ENCODE measurements at places on chromosomes 1 and 21.

GRCh38 chr1:225644666-225645065 is 8.3 kb downstream of the ENAH start:
- peaks cover 3% of the 10 kb centered on the region for H3K36me3 ChIP-seq
- H3K4me1 ChIP-seq: no peaks in the 10 kb centered on the region
- DNase-seq: no peak

DNA sequence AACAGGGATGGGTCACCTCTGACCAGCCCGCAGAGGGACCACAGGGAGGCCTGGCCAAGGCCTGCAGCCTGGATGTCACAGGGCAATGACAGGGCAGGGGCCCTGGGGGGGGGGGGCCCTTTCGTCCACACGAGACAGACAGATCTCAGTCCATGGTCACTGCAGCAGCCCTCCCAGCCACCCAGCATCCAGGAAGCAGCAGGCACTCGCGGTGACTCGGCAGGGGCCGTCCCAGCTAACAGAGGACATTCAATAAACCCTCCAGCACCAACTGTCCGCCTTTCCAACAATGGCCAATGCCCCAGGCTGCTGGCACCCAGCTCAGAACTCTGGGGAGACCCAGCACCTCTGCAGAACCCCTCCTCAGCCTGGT is 32.9 kb downstream of the MEGF6 start:
- H3K27ac ChIP-seq: no peak overlapping the region
- H3K36me3 ChIP-seq: no peaks in the 10 kb centered on the region
- no peak overlapping the region for H3K4me3 ChIP-seq
- no peak for DNase-seq
- peaks cover 15% of the 10 kb centered on the region for H3K4me1 ChIP-seq

DNA sequence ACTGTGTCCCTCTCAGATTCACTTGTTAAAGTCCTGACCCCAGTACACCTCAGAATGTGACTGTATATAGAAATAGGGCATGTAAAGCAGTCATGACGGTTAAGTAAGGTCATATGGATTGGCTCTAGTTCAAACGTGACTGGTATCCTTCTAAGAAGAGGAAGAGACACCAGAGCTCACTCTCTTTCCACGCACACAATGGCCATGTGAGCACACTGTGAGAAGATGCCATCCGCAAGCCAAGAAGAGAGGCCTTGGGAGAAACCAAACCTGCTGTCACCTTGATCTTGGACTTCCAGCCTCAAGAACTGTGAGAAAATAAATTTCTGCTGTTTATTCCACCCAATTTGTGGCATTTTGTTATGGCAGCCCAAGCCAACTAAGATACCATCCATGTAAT is 56.8 kb upstream of the IRF2BP2 start:
- no peak overlapping the region for H3K4me3 ChIP-seq
- no peak for DNase-seq
- no peak overlapping the region for H3K27ac ChIP-seq
- H3K4me1 ChIP-seq: no peaks in the 10 kb centered on the region
- no peaks in the 10 kb centered on the region for H3K36me3 ChIP-seq
- no peaks in the 10 kb centered on the region for H3K27me3 ChIP-seq

DNA sequence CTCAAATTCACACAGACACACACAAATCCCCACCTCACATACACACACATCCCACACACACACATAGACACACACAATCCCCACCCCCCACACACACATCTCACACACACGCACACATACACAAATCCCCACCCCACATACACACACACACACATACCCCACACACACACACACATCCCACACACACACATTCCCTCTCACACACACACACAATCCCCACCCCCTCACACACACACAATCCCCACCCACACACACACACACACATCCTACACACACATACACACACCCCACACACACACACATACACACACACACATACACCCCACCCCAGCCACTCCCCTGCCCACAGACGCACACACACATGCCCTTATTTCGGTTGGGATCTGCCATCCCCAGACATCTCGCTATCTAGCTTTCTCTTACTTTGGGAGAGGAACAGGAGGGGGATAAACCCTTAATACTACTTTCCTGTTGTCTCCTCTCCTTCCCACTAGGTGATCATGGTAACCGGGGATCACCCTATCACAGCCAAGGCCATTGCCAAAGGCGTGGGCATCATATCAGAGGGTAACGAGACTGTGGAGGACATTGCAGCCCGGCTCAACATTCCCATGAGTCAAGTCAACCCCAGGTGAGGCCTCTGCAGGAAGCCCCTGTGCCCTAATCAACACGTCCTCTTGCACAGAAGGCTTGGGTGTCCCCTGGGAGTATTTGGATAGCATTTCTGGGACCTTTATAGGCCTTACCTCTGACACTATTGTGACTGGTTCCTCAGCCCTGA is 17.2 kb upstream of the ATP1A4 start:
- peaks cover 27% of the 10 kb centered on the region for H3K36me3 ChIP-seq
- H3K27ac ChIP-seq: peak overlapping the region; percentile 70
- peaks cover 21% of the 10 kb centered on the region for H3K4me1 ChIP-seq

- H3K36me3 ChIP-seq: peaks cover 20% of the 10 kb centered on the region
- H3K27ac ChIP-seq: no peak overlapping the region
- H3K27me3 ChIP-seq: no peaks in the 10 kb centered on the region
- DNase-seq: no peak
- H3K4me1 ChIP-seq: no peaks in the 10 kb centered on the region
Observed at GRCh38 chr1:54867717-54868057, 19.3 kb downstream of the DHCR24 start.

GRCh38 chr21:34100790-34101189 is 27.4 kb downstream of the MRPS6 start:
- H3K4me1 ChIP-seq: peaks cover 4% of the 10 kb centered on the region
- H3K4me3 ChIP-seq: no peak overlapping the region
- peak overlapping the region; percentile 50 for H3K27ac ChIP-seq
- H3K36me3 ChIP-seq: peaks cover 12% of the 10 kb centered on the region
- H3K27me3 ChIP-seq: no peaks in the 10 kb centered on the region

DNA sequence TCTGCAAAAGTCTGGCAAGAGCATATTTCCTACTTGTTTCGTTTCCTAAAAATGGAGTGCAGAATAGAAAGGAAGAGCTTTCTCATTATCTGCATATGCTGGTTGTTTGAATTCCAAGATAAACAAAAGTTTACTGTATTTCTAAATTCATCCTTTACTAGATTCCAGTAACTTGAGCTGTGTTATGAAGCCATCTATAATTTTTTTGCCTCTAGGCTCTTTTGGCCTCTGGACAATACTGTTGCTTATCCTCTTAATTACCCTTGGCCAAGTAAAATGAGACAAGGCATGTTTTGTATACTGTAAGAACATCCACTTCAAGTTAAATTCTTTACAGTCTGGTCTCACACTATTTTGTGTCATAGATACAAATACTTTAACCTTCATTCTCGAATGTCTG is 45.6 kb upstream of the HFM1 start:
- no peaks in the 10 kb centered on the region for H3K36me3 ChIP-seq
- no peaks in the 10 kb centered on the region for H3K27me3 ChIP-seq
- no peak for DNase-seq
- H3K4me1 ChIP-seq: no peaks in the 10 kb centered on the region

DNA sequence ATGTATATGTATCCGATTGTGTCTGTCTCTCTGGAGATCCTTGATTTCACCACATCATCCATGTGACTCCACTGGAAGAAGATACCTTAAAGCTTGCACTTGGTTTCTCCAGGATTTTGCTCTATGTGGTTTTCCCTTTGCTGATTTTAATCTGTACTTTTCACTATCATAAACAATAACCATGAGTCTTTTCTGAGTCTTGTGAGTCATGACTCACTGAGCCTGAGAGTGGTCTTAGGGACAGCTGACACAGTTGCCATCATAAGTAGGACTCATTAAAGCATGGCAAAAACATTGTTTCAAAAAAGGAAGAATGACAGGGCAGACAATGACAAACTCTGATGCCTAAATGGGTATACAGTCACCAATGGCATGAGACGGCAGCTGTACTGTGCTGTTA is 226.2 kb downstream of the AKT3 start:
- no peak overlapping the region for H3K4me3 ChIP-seq
- H3K27ac ChIP-seq: no peak overlapping the region
- H3K36me3 ChIP-seq: peaks cover 27% of the 10 kb centered on the region
